ENCODE measurements at places on chromosomes 6 and 20. TPM values are rescaled to one million over a fixed set of nuclear protein-coding genes. Genes with fewer than 3 reads are reported as not detected.
A peak's percentile ranks its signal among the peaks of the same experiment; 100 is the strongest.

Gene IRF4
- total RNA-seq: 7.4 TPM

DNA sequence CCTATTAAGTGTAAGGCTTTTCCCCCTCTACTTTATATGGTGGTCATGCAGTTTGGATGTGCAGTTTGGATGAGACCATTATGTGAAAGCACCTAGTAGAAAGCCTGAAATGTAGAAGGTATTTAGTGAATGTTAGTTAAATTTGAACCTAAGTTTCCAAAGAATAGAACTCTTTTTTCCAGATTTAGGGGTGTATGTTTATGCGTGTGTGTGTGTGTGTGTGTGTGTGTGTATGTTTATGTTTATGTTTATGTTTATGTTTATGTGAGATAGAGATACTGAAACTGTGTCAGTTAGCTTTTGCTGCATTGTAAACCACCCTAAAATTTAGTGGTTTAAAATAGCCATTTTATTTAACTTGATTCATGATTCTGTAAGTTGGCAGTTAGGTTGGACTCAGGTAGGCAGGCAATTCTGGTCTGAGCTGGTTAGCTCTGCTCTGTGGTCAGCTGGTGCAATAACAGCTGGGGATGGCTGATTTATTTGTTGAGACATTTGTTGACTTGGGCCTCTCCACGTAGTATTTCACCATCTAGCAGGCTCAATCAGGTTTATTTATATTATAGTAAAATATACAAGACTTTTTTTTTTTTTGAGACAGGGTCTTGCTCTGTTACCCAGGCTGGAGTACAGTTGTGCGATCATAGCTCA is 54.0 kb downstream of the STK4 start:
- H3K4me1 ChIP-seq: peaks cover 24% of the 10 kb centered on the region
- no peak for DNase-seq
- no peaks in the 10 kb centered on the region for H3K36me3 ChIP-seq
- no peaks in the 10 kb centered on the region for H3K27me3 ChIP-seq

GRCh38 chr6:99138445-99138844 is 190.7 kb upstream of the FBXL4 start:
- DNase-seq: no peak
- no peaks in the 10 kb centered on the region for H3K4me1 ChIP-seq
- H3K36me3 ChIP-seq: no peaks in the 10 kb centered on the region

- no peaks in the 10 kb centered on the region for H3K27me3 ChIP-seq
- H3K4me1 ChIP-seq: peaks cover 4% of the 10 kb centered on the region
- no peak overlapping the region for H3K27ac ChIP-seq
- no peak for DNase-seq
Observed at GRCh38 chr6:39979461-39980328, 45.4 kb upstream of the MOCS1 start.

DNA sequence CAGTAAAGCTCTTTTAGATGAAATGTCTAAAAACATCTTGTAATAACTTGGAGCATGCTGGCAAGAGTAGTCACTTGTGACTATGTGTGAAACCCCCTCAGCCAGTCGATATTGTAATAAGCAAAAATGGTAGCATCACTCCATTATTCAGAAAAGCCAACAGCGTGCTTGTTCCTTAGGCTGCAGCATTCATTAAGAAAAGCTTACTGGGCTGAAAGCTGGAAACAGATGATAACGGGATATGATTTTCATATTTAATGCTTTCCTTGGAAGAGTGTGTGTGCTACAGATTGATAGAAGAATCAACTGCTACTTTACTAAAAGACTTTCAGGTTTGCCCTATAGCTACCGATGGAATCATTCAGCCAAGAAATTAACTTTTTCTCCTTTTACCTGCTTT is 20.3 kb downstream of the KIZ start:
- no peak overlapping the region for H3K4me3 ChIP-seq
- no peak for DNase-seq
- H3K27ac ChIP-seq: no peak overlapping the region

DNA sequence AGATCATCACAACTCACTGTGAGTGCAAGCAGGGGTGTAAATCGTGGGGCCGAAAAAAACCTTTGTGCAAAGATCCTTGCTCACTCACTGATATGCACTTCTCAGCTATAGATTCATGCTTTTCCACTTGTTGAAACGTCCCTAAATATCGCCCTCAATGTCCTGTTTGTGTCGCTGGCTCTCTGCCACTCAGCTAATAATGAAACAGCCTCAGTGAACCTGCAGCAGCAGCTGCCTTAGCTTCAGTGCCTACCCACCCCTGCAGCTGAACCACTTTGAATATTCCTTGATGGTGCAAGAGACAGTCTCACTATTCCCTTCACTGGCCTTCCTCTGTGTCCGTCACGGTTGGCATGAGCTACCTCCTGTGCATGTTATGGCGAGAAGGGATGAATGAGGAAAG is 128.9 kb upstream of the NAA20 start:
- no peak for DNase-seq
- no peak overlapping the region for H3K4me3 ChIP-seq
- peaks cover 14% of the 10 kb centered on the region for H3K4me1 ChIP-seq
- no peak overlapping the region for H3K27ac ChIP-seq
- no peaks in the 10 kb centered on the region for H3K27me3 ChIP-seq

DNA sequence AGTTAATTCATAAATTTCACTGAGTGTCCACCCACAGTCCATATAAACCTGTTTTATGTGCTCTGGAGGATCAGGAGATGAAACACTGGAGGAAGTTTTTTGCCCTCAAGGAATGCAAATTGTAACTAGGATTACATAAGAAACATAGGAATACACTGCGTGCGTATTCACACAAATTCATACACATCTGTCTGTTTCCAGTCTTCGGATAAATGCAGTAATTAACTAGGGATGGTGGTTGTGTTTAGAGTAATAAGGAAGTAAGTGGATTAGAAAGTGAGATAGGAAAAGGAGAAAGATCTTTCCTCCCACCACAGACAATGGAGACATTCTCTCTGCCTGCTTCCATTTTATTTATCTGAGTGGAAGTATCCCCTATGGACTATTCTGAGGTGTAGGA is 35.7 kb upstream of the POPDC3 start:
- H3K4me1 ChIP-seq: no peaks in the 10 kb centered on the region
- no peaks in the 10 kb centered on the region for H3K27me3 ChIP-seq
- no peaks in the 10 kb centered on the region for H3K36me3 ChIP-seq
- no peak overlapping the region for H3K27ac ChIP-seq
- no peak overlapping the region for H3K4me3 ChIP-seq

GRCh38 chr6:156844089-156844488 is 66.9 kb downstream of the ARID1B start:
- DNase-seq: no peak
- no peaks in the 10 kb centered on the region for H3K27me3 ChIP-seq
- no peak overlapping the region for H3K27ac ChIP-seq
- no peaks in the 10 kb centered on the region for H3K36me3 ChIP-seq
- H3K4me1 ChIP-seq: peaks cover 31% of the 10 kb centered on the region
- H3K4me3 ChIP-seq: no peak overlapping the region

Gene NRSN1
- total RNA-seq: 0.37 TPM

Gene BCAS4
- total RNA-seq: 10.8 TPM

- no peaks in the 10 kb centered on the region for H3K36me3 ChIP-seq
- no peak for DNase-seq
- H3K4me1 ChIP-seq: no peaks in the 10 kb centered on the region
- H3K27ac ChIP-seq: no peak overlapping the region
- H3K4me3 ChIP-seq: no peak overlapping the region
Observed at GRCh38 chr20:17768271-17768670, 68.5 kb downstream of the BANF2 start.

GRCh38 chr20:49344975-49345374 is 67.1 kb upstream of the ZNFX1 start:
- no peaks in the 10 kb centered on the region for H3K36me3 ChIP-seq
- H3K4me1 ChIP-seq: no peaks in the 10 kb centered on the region
- no peak for DNase-seq
- H3K27ac ChIP-seq: no peak overlapping the region
- H3K4me3 ChIP-seq: no peak overlapping the region

GRCh38 chr6:143734641-143735063 is 56.9 kb downstream of the PHACTR2 start:
- H3K27me3 ChIP-seq: no peaks in the 10 kb centered on the region
- no peak overlapping the region for H3K27ac ChIP-seq
- peaks cover 5% of the 10 kb centered on the region for H3K4me1 ChIP-seq
- no peak overlapping the region for H3K4me3 ChIP-seq

DNA sequence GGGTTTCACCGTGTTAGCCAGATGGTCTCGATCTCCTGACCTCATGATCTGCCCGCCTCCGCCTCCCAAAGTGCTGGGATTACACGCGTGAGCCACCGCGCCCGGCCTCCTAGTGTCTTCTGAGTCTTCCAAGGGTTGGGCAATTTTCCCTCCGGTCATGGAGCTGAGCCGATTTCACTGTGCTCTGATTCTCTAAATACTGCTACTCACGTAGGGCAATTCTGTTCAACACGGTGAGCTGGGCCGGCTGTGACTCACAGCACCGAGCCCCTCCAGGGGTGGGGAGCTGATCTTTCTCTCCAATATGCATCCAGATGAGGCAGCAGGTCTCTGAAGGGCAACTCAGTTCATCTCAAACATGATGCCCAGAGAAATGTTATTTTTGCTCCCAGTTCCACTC is 71.6 kb upstream of the CD93 start:
- no peak for DNase-seq
- H3K27me3 ChIP-seq: no peaks in the 10 kb centered on the region
- no peak overlapping the region for H3K27ac ChIP-seq
- H3K4me1 ChIP-seq: peaks cover 39% of the 10 kb centered on the region
- no peak overlapping the region for H3K4me3 ChIP-seq
- H3K36me3 ChIP-seq: no peaks in the 10 kb centered on the region

Gene MRAP2
- total RNA-seq: 5.4 TPM

DNA sequence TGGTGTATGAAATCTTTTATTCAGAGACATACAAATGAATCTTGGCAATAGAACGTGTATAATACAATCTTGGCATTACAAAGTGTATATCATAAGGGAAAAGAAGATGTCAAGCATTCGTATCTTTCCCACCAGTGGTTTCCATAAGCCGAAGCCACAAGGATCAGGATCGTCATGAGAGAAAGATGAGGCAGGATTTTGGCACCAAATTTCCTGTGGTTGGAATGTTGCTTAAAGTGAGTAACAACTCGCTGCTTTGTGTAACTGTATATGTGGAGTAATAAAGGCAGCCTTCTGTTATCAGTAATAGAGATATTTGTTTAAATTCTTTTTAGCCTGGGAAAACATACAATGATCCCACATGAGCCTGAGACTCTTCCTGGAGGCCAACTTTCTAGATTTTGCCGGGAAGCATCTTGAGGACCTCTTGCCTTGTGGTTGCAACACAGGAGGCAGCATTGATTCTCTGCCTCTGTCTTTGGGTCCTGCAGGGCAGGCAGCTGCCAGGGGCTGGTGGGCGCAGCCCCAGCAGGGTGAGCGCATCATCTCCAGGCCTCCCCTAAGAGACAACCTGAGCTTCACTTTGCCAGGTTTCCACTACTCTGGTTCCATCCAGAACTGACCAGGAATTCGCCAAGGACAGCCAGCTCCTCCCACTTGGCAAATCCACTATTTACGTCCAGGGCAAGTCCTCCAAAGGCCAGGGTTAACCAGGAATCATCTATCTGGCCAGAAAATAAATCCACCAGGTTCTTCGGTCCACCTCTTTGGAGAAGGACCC is 230.9 kb upstream of the SULF2 start:
- H3K27ac ChIP-seq: no peak overlapping the region
- H3K4me3 ChIP-seq: no peak overlapping the region
- no peaks in the 10 kb centered on the region for H3K36me3 ChIP-seq
- H3K27me3 ChIP-seq: no peaks in the 10 kb centered on the region
- no peak for DNase-seq

- H3K27ac ChIP-seq: no peak overlapping the region
- H3K4me1 ChIP-seq: peaks cover 14% of the 10 kb centered on the region
- no peaks in the 10 kb centered on the region for H3K27me3 ChIP-seq
- no peaks in the 10 kb centered on the region for H3K36me3 ChIP-seq
Observed at GRCh38 chr20:42098418-42098817, 480.2 kb upstream of the CHD6 start.

Gene C6orf47
- total RNA-seq: 13.9 TPM

- peaks cover 5% of the 10 kb centered on the region for H3K4me1 ChIP-seq
- H3K27ac ChIP-seq: peak overlapping the region; percentile 92
- H3K27me3 ChIP-seq: no peaks in the 10 kb centered on the region
Observed at GRCh38 chr6:26122005-26122388, 34.8 kb downstream of the HFE start.

DNA sequence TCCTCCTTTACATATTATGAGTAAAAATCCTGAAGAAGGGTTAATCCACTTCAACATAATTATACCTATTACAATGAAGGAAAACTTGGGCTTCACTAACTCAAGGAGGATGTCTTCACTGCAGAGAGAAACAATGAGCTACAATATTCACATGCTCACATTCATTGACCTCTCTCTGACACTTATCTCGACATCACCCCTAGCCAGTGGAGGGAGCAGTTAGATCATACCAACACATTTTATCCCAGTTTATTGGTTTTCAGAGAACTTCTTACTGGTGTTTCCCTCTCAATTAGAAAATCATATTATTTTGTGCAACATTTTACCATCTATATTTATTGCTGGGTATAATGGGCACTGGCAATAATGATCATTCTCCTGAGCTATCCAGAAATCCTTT is 646.5 kb downstream of the TENT5A start:
- no peaks in the 10 kb centered on the region for H3K27me3 ChIP-seq
- H3K4me3 ChIP-seq: no peak overlapping the region
- DNase-seq: no peak
- H3K36me3 ChIP-seq: no peaks in the 10 kb centered on the region
- H3K27ac ChIP-seq: no peak overlapping the region
- no peaks in the 10 kb centered on the region for H3K4me1 ChIP-seq

GRCh38 chr6:122571888-122572287 is 38.3 kb upstream of the PKIB start:
- no peaks in the 10 kb centered on the region for H3K27me3 ChIP-seq
- H3K4me3 ChIP-seq: no peak overlapping the region
- H3K36me3 ChIP-seq: no peaks in the 10 kb centered on the region
- DNase-seq: no peak
- H3K4me1 ChIP-seq: no peaks in the 10 kb centered on the region

GRCh38 chr6:113755449-113756289 is 101.5 kb upstream of the MARCKS start:
- H3K4me1 ChIP-seq: no peaks in the 10 kb centered on the region
- DNase-seq: no peak
- no peaks in the 10 kb centered on the region for H3K36me3 ChIP-seq
- H3K27ac ChIP-seq: no peak overlapping the region

GRCh38 chr6:119142041-119142440 is 63.6 kb upstream of the FAM184A start:
- no peaks in the 10 kb centered on the region for H3K36me3 ChIP-seq
- DNase-seq: no peak
- H3K27me3 ChIP-seq: no peaks in the 10 kb centered on the region
- no peak overlapping the region for H3K4me3 ChIP-seq

DNA sequence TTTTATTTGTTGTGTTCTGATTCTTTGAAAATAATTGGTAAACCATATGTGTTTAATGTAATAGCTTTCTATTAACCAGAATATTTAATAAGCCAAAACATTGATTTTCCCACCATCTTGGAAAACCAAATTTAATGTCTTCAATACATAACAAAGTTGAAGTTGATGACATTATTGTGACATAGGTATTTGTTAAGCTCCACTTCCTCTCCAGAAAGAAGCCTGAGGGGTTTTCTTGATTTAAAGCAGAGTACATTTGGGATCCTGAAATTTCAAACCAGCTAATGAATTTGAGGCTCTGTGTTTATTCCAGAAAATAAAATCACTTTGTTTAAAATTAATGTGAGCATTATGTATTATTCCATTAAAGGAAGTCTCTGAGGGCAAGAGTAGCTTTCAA is 106.3 kb downstream of the PERP start:
- no peaks in the 10 kb centered on the region for H3K4me1 ChIP-seq
- no peaks in the 10 kb centered on the region for H3K36me3 ChIP-seq
- no peak overlapping the region for H3K4me3 ChIP-seq
- no peak overlapping the region for H3K27ac ChIP-seq
- DNase-seq: no peak

Data from testis (tissue), 5 donors.